Activated CD4-positive, alpha-beta memory T cell treated with anti-CD3 and anti-CD28 coated beads, Interleukin-2, amount 10 ng/mL, durations not matched to agents 7 days and 5 days (primary cell): ENCODE measurements at places on chromosomes 11 and 22.

- no peak for DNase-seq
Measured at GRCh38 chr11:10117709-10118351, 176.2 kb downstream of the SBF2 start.

GRCh38 chr11:130212431-130212961 lies 52.9 kb downstream of the ST14 start:
- DNase-seq: peak; percentile 10

- no peak for DNase-seq
Measured at GRCh38 chr11:22304337-22304961, 33.7 kb upstream of the SLC17A6 start.

DNA sequence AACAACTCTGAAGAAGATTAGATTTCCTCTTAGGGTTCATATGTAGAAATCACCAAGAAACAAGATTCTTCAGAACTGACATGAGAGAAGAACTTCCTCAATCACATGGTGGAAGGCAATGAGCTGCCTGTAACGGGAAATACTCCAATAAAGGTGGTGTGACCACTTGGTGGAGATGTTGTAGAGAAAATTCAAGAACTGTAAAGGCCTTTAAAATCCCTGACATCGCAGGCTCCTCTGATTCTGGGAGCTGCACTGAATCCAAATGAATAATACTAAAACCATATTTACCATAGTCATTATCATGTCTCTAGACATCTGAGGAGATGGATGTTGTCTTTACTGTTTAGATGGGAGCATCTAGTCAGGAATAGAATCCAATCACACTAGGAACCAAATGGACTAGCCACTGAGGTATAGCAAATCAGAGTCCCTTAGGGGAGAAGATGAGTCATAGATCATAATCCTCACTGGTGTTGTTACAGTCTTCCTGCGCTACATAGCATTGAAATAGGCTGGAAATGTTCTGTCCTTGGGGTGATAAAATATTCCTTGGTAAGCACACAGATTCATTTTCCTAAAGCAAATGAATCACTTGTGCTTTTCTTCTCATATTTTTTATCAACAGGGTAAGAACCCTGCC lies 321.6 kb upstream of the TENM4 start:
- DNase-seq: no peak

GRCh38 chr22:48665311-48665995 lies 1162.2 kb downstream of the BRD1 start:
- no peak for DNase-seq

DNA sequence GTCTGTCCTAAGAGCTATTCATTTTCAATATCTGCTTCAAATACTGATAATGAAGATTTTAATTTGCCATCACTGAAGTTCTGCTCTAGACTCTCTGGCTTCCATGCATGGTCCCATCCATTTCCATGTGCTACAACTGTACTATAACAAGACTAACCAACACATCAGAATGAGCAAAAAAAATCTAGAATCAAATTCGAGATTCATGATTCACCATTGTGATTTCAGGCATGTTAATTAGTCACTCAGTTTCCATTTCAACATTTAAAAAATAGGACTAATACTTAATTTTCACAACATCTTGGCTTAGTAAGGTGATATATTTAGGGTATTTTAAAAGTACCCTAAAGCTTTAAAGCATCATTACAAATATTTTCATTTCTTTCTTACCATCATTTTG lies 22.8 kb downstream of the PICALM start:
- no peak for DNase-seq

DNA sequence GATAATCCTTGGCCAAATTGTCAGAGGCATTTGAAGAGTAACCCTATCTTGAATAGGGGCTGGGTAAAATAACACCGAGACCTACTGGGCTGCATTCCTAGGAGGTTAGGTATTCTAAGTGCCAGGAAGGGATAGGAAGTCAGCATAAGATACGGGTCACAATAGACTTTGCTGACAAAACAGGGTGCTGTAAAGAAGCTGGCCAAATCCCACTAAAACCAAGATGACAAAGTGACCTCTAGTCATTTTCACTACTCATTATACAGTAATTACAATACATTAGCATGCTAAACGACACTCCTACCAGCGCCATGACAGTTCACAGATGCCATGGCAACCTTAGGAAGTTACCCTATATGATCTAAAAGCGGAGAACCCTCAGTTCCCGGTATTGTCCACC lies 964 bp upstream of the REXO2 start:
- DNase-seq: no peak

- DNase-seq: no peak
Measured at GRCh38 chr11:69310934-69311766, 17.2 kb downstream of the MYEOV start.

DNA sequence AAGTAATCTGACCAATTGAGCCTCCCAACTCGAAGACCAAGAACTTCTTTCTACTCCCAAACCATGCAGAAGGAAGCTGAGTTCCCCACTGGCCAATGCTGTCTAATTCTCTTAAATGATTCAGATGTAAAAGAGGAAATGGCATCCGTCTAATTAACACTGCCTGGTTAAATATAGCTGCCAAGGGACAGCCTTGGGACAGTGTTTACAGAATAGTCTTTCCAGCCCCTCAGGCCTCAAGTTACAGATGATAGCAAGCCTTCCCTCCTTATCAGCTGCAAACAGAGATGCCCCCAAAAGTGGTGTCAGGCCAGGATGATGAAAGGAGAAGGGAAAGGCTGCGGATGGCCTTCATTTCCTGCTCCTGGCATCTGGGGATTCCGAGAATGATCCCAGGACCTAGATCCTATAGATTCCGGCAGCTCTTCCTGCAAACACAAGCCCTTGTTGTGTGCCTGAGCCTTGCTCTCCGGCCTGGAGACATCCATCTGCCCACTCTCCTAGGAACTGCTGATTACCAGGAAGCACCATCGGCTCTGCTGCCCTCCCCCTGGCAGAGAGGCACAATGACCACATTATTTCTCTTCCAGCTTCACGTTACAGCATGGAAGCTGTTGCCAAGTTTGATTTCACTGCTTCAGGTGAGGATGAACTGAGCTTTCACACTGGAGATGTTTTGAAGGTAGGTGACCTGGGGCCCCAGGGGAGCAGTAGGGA lies 13.5 kb upstream of the TMA7B start:
- no peak for DNase-seq

DNA sequence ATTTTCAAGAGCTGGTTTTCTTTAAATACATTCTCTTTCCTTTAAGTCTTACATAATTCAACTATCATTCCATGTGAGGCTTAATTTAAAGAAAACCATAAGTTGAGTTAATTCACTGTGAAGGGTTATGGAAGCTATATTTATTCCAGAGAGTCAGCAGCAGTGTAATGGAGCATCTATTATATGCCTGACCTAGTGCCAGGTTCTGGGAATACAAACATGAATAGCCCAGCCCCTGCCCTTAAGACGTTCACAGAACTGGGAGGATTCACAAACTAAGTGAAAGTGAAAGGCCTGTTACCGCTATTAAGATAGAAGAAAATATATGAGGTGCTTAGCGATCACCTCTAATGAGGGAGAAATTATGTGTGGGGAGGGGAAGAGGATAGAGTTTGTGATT lies 408.9 kb upstream of the CCDC90B start:
- no peak for DNase-seq

DNA sequence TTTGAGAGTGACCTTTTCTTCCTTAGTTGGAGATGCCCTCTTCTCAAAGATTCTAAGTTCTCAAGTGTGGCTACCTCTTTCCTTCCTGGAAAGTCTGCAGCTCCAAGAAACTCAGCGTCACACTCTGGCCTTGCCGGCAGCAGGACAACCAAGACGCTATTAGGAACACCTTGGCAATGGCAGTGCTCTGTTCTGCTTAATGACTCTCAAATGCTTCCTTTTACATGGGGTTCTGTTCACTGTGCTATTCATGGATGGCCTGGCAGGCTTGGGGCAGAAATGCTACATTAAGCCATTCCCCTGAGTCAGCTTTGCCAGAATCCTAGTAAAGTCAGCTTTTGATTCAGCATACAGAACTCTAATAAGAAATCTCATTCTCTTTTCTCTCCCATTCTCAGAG lies 25.9 kb downstream of the LARGE2 start:
- DNase-seq: no peak

DNA sequence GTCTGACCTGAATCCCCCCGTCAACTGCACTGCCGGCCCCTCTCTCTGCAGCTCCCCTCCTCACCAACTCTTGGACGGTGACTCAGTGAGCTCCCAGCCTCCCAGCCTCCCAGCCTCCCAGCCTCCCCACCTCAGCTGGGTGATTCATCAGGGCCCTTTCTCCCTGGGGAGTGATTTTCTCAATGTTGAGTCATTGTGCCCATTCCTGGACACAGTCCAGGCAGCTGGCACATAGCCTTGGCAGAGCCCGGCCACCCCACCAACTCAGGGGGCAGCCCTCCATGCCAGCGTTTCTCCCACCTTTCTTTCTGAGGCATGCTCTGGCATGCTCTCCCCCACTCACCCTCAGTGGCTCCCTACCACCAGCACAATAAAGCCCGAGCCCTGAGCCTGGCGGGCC lies 30.7 kb downstream of the PDE2A start:
- DNase-seq: no peak

- no peak for DNase-seq
Measured at GRCh38 chr11:24760681-24761080, 263.8 kb downstream of the LUZP2 start.

GRCh38 chr22:24731761-24732160 lies 42.8 kb downstream of the PIWIL3 start:
- no peak for DNase-seq

DNA sequence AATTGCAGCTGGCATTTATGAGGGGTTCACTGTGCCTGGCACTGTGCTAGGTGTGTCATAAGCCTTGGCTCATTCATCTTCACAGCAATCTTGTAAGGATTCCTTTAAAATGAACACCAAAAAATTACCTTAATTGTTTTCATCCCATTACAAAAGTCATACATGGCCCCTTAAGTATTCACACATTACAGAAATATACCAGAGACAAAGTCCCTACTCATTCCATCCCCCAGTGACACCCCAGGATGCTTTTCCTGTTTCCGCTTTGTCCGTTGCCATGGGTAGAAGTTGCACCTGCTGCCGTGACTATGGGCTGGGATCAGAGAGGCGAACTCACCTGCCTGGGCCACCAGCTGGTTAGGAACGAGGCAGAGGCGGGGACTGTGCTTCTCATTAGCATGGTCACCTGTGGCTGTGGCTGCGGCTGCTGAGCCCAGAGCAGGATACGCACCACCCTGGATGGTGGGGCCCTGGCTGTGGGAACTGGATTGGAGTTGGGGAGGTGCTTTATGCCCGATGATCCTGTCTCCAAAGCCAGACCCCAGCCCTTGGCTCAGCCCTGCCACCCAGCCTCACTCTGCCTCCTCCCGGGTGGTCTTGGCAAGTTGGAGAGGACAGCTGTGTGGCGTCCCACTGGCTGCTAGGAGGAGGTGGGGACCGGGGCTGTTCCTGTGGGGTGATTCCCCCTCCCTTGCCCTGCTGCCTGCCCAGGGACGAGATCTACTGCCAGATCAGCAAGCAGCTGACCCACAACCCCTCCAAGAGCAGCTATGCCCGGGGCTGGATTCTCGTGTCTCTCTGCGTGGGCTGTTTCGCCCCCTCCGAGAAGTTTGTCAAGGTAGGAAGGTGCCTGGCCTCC lies 60.8 kb downstream of the MYO7A start:
- no peak for DNase-seq

GRCh38 chr22:50027639-50028537 lies 15.3 kb upstream of the IL17REL start:
- peak; percentile 35 for DNase-seq

- DNase-seq: no peak
Measured at GRCh38 chr11:33063326-33063881, 24.0 kb downstream of the TCP11L1 start.

GRCh38 chr11:86608251-86608799 lies 64.1 kb downstream of the ME3 start:
- DNase-seq: peak; percentile 43

- no peak for DNase-seq
Measured at GRCh38 chr22:32313532-32313931, 44.1 kb upstream of the RFPL3 start.

DNA sequence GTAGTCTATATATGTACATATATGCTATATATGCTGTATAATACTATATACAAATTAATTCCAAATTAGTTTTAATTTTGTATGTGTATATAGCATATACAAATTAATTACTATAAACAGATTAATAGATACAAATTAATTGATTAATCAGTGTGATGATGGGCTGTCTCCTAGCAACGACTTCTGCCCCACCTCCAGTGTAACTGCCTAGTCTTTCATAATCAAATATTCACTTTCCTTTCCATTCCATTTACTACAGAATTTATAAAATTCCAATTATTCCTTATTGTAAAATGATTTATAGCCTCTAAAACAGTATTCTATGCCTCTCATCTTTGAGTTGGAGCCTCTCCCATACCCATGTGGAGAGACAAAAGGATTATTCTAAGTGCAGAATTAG lies 976 bp downstream of the HBD start:
- DNase-seq: no peak

DNA sequence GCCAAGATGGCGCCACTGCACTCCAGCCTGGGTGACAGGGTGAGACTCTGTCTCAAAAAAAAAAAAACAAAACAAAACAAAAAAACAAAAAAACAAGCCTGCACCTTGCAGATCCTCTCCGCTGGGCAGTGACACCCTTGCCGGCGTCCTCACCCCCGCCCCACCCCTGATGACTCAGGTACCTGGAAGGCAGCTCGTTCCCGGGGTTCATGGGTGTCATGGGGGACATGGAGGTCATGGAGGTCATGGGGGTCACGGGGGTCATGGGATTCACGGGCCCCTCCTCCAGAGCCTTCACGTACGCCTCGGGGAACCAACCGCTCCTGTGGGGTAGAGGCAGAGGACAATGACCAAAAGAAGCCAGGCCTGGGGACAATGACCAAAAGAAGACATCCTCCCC lies 3.0 kb upstream of the SLC16A8 start:
- DNase-seq: no peak

DNA sequence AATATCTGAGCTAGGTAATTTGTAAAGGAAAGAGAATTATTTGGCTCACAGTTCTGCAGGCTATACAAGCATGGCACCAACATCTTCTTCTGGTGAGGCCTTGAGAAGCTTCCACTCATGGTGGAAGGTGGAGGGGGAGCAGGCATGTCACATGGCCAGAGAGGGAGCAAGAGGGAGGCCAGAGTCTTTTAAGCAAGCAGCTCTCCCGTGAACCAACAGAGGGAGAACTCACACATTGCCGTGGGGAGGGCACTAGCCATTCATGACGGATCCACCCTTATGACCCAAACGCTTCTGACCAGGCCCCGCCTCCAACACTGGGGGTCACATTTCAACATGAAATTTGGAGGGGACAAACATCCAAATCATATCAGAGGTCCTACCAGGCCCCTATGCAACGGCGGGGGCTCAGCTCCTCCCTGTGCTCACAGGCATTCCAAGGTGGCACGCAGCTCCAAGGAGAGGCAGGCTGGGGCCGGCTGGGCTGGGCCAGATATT lies 4.6 kb downstream of the C11orf96 start:
- no peak for DNase-seq

- DNase-seq: no peak
Measured at GRCh38 chr11:38156495-38157146, 1558.6 kb upstream of the RAG2 start.

GRCh38 chr11:75384438-75385080 lies 14.8 kb upstream of the RPS3 start:
- peak; percentile 76 for DNase-seq
